ENCODE measurements at places on chromosomes 1 and 21.

DNA sequence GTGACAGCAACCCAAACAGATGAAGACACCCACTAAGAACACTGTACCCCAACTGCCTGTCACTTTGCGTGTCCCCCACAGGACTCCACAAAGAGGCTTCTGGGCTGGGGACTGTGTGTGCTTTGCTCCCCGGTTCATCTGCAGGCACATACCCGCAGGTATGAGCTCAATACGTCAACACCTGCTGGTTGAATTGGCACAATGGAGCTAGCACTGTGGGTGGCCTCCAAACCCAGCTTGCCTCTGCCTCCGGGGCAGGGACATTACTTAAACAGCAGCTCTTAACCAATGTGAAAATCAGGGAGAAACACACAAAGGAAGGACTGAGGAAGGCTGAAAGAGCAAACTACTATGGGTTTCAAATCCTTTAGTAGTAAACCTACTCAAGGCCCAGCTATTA is 140.2 kb upstream of the TIAM1 start:
- H3K4me1 ChIP-seq = no peaks in the 10 kb centered on the region
- H3K27ac ChIP-seq = no peak overlapping the region
- peaks cover 14% of the 10 kb centered on the region for H3K36me3 ChIP-seq
- no peak overlapping the region for H3K4me3 ChIP-seq
- DNase-seq = no peak
- peaks cover 3% of the 10 kb centered on the region for H3K27me3 ChIP-seq

DNA sequence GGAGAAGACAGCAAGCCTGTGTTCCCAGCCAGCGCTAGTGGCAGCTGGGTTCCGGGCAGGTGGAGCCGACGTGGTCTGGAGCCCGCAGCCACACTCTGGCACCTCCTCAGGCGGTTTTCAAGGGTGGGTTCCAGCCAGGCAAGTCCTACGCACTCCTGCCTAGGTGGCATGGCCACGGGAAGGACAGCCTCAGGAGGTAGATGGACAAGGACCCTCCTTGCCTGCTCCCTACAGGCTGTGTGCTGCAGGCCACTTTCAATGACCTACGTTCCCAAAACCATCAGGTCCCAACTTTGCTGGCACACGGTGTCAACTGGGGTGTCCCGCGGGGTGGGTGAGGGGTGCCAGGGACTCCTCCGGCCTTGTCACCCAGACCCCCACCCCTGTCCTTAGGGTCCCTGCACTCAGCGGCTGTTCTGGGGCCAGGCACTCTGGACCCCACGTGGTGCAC is 6.7 kb upstream of the PTGER3 start:
- H3K4me1 ChIP-seq = peaks cover 3% of the 10 kb centered on the region
- H3K27ac ChIP-seq = no peak overlapping the region
- H3K4me3 ChIP-seq = no peak overlapping the region

- peak overlapping the region; percentile 90 for H3K27ac ChIP-seq
- no peak for DNase-seq
- H3K27me3 ChIP-seq = no peaks in the 10 kb centered on the region
- peaks cover 48% of the 10 kb centered on the region for H3K4me1 ChIP-seq
Measured at GRCh38 chr1:24481101-24481500, 21.5 kb upstream of the RCAN3 start.

DNA sequence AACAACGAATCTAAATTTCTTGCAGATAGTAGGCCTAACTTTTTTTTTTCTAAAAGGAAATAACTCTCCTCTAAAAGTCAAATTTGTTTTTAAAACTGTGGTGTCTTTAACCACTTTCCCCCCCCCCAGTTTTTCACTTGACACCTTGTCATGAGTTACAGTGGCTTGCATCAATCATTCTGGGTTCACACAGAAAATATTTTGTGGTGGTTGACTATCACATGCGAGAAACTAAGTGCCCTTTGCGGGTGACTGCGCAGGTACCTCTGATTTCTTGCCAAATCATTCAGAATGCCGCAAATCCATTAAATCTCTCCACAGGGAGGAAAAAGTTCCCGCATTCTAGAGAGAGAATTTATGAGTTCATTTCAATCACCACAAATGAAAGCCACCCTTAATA is 23.8 kb upstream of the SAMSN1 start:
- H3K27me3 ChIP-seq = no peaks in the 10 kb centered on the region
- no peak overlapping the region for H3K27ac ChIP-seq
- peaks cover 11% of the 10 kb centered on the region for H3K4me1 ChIP-seq
- no peak overlapping the region for H3K4me3 ChIP-seq
- no peak for DNase-seq
- peaks cover 16% of the 10 kb centered on the region for H3K36me3 ChIP-seq

DNA sequence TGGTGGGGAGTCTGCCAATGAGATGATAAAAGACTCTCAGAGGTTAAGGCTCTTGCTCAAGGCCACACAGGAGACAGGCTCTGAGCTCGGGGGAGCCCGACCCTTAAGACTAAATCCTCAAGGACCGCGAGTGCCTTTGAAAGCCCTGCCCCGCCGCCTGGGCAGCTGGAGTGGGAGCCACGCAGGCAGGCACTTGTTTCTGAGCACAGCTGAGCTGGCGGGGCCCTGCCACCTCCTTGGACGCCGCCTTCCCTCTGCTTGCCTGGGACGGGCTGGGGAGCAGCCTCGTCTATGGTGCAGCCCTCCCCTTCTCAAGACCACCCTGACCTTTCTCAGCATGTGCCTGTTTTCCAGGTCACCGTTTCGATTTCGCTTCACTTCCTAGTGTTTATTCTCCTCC is 169.3 kb downstream of the CAMTA1 start:
- no peaks in the 10 kb centered on the region for H3K27me3 ChIP-seq
- no peak for DNase-seq
- no peaks in the 10 kb centered on the region for H3K36me3 ChIP-seq

DNA sequence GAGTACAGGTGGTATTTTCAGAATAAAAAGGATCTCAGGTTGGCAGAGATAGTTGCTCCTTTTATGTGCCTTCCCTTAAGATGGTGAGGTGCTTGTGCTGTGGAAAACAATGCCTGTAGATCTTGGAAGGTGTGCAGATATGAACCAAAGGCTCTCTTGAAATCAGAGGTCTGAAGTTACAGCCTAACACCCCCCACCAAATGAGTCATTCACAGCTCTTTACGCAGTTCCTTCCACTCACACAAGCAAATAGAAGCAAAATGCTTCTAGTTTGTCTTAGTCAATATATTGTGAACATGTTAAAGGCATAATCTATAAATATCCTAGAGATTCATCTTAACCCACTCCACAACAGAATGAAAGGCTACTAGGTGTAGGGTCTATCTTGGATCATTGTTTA is 128.9 kb upstream of the NR5A2 start:
- H3K27me3 ChIP-seq = peaks cover 9% of the 10 kb centered on the region
- no peaks in the 10 kb centered on the region for H3K4me1 ChIP-seq
- H3K4me3 ChIP-seq = no peak overlapping the region
- H3K27ac ChIP-seq = no peak overlapping the region

DNA sequence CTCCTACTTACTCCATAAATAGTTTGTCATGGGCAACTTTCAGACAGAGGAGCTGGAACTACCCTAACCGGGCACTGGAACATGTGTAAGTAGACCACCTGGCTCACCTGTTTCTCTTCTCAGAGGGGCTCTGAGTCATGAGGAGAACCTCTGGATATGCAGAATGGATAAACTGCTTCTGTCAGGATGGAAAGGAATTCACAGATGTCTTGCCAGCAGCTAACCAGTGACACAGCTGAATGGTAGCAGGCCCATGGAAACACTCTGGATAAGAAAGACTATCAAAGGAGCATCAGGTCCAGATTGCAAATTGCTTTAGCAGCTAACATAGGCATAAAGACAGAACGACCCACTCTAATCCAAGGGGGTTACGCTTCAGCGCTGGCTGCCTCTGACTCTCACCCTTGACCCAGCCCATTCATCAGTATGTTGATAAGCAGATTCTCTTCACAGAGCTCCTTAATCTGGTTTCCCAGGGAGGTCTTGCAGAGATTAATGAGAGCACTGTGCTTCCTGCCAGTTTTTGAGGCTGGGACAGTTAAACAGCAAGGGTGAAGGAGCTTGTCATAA is 54.2 kb downstream of the HIVEP3 start:
- peaks cover 31% of the 10 kb centered on the region for H3K4me1 ChIP-seq
- no peak overlapping the region for H3K4me3 ChIP-seq
- no peak overlapping the region for H3K27ac ChIP-seq
- no peaks in the 10 kb centered on the region for H3K36me3 ChIP-seq
- no peak for DNase-seq
- H3K27me3 ChIP-seq = no peaks in the 10 kb centered on the region
